T-cell (primary cell): ENCODE measurements at places on chromosomes 1 and 21. TPM values are rescaled to one million over a fixed set of nuclear protein-coding genes. Genes with fewer than 3 reads are reported as not detected.

Gene SH2D5
- 0.33 TPM for total RNA-seq

Gene ATXN7L2
- 9.7 TPM for total RNA-seq

Gene GJC2
- 2.8 TPM for total RNA-seq

Gene BEND5
- total RNA-seq: 3.3 TPM

Gene MECR
- 17.3 TPM for total RNA-seq

Gene NR0B2
- total RNA-seq: not detected

Gene CELF3
- not detected for total RNA-seq

Gene FAM78B
- total RNA-seq: 0.43 TPM

Gene PGLYRP3
- total RNA-seq: not detected
